ENCODE measurements at places on chromosomes 16 and 17.

DNA sequence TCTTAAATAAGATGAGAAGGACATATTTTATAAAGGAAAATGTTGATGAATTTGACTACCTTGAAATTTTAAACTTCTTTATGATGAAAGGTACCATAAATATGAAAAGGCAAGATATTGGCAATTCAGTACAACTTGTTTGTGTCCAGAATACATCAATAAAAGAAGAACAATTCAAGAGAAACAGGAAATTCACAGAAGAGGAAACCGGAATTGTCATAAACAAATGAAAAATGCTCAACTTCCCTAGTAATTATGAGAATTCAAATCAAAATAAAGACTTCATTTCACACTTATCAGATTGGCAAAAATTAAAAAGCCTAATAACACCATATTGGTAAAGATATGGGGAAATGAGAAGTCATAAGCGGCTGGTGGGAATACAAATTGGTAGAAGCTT, 54.3 kb downstream of the WSB1 start:
- DNase-seq, result no peak

- no peak for DNase-seq
Observed at GRCh38 chr17:37833237-37833859, 88.5 kb upstream of the HNF1B start.

DNA sequence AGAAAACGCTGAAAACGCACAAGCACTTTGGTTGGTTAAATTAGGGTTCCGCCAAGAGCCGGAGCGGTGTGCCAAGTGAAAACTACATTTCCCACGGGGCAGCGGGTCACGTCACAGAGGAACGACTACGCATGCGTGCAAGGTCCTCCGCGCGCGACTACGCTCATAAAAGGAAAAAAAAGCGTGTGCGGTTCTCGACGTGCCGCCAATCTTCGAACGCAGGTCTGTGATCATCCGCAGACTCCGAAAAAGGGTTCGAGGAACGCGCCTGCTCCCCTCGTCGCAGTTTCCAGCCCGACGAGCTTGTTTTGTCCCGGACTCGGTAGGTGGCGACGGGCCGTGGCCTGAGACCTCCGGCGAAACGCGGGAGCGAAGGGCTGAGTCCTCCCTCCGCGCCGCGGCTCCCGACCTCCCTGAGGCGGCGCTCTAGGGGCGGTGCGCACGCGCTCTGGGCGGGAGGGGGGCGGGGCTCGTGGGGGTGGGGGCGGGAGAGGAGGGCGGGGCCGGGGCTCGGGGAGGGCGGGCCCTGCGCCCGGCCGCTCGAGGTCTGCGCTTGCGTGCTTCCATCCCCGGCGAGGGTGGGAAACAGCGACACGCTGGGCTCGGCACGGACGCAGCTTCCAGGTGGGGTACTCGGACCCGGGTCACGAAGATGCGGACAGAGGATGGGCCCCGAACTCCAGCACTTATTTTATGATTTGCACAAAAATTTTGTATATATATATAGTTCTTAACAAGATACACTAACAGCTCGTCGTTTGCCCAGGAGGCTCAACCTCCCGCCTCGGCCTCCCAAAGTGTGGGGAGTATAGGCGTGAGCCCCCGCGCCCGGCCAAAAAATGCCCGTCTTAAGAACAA, at the start of gene SGF29:
Gene SGF29, plus strand, starts transcription at position 145 of the 858 bp plus-strand sequence. CDS start 27,150 bp downstream, outside the sequence.
- peak; percentile 89 for DNase-seq

DNA sequence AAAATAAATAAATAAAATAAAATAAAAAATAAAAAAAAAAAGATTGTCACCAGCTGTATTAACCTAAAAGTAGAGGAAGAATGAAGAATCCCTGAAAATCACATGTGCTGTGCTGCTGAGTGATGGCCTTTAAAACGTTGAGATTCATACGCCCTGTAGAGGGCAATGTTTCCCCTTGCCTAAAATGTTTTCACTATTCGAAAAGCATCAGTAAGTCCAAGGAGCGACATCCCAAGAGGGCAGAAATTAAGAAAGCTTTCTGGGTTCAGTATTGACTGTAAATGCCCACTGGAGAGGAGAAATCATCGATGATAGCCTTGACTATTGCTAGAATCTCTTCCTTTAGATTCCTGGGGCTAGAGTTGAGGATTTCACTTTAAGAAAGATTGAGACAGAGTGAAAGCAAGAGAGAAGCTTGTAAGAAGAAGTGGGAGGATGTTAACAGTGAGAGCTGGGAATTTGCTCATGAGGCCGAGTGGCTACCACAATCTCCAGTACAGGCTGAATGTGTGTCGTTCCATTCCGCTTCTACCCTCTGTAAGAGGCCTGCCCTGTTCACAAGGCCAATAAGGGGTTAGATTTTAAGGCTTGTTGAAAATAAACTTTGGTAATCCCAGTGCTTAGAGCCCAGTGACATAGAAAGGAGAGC, 170.8 kb upstream of the FAM20A start:
- no peak for DNase-seq

DNA sequence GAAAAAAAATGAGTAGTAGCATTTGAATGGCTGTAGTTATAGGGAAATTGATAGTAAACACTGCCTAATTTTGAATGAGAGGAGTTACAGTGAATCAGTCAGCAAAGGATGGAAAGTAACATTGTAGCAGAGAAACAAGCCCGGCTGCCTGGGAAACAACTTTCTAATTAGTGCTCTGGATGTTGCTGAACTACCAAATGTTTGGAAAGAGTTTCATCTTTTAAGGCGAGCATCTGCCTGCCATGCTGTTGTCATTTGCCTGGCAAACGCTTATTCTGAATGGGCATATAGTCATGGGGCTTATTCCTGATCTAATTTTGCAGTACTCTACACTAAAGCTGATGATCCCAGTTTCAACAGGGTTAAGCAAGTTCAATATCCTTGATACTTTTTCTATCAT, 138.6 kb downstream of the CDH11 start:
- DNase-seq, result no peak

- no peak for DNase-seq
Observed at GRCh38 chr17:80248001-80248893, 12.4 kb upstream of the RNF213 start.

DNA sequence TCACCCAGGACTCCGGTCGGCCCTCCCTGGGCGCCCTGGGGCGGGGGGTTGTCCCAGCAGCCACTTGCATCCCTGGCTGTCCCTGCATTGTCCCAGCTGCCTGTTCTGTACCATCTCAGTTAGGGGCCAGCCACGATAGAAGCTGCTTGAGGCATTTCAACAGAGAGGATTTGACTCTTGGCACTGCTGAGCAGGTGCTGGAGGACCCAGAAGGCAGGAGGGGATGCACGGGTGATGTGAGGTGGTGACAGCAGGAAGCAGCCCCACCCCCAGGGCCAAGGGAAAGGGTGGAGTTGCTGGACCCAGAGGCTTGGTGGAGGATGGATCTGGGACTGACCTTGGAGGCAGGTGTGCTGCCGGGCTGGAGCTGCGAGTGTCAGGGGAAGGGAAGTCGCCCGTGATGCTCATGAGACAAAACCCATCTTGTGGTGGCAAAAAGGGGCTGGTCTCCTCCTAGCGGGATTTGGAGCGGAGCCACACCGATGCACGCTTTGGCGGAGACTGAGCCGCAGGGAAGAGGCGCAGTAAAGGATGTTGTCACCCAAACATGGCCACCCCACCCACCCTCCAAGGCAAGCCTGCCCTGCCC, 188.0 kb upstream of the GSE1 start:
- DNase-seq, result no peak

- no peak for DNase-seq
Observed at GRCh38 chr17:4394208-4395110, 28.0 kb upstream of the UBE2G1 start.

GRCh38 chr16:12340151-12340733, 363.7 kb downstream of the SNX29 start:
- peak; percentile 4 for DNase-seq

DNA sequence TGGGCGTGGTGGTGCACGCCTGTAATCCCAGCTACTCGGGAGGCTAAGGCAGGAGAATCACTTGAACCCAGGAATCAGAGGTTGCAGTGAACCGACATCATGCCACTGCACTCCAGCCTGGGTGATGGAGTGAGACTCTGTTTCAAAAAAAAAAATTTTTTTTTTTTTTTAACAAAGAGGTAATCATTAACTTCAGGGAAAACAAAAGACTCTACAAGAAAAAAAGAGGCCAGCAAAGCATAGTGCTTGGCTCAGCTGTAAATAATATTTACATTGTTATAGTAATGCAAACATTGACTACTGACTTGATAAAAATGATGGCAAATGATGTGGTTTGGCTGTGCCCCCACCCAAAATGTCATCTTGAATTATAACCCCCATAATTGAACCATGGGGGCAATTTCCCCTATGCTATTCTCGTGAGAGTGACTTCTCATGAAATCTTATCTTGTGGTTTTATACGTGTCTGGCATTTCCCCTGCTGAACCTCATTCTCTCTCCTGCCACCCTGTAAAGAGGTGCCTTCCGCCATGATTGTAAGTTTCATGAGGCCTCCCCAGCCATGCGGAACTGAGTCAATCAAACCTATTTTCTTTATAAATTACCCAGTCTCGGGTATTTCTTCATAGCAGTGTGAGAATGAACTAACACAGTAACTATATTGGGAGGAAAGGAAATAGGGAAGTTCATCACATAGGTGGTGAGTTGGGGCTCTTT, 12.7 kb upstream of the SSTR2 start:
- DNase-seq, result no peak

GRCh38 chr16:88279998-88280397, 102.8 kb upstream of the ZNF469 start:
- no peak for DNase-seq

- DNase-seq, result no peak
Observed at GRCh38 chr16:50229149-50229726, 37.1 kb upstream of the ADCY7 start.

DNA sequence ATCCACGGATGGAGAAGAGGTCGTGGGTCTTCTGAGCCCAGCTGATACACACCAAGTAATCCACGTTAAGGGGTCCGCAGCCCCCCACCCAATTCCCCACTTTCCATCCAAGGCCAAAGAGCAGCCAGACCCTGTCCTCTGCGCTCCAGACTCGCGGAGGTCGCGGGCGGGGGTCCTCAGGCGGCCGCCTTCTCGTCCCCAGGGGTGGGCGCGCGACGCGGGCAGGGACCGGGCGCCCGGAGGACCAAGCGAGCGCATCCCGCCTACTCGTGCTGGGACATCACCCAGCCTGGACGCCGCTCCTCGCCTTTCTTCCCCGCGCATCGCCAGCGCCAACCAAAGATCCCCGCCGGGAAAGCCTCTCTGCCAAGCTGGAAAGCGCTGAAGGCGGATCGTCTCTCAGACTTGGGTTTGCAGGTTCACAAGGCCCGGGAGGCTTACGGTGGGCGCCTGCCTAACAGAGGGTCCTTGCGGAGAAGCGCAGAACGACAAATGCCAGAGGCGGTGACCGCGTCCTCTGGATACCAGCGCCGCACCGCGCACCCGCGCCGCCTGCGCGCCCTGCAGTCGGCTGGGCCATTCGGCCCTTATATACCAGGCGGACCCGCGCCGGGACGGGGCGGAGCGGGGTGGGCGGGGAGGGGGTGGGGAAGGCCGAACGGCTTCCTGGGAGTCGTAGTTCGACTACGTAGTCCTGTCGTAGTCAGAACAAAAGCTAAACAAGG, 471.6 kb downstream of the SOX9 start:
- DNase-seq, result peak; percentile 14

DNA sequence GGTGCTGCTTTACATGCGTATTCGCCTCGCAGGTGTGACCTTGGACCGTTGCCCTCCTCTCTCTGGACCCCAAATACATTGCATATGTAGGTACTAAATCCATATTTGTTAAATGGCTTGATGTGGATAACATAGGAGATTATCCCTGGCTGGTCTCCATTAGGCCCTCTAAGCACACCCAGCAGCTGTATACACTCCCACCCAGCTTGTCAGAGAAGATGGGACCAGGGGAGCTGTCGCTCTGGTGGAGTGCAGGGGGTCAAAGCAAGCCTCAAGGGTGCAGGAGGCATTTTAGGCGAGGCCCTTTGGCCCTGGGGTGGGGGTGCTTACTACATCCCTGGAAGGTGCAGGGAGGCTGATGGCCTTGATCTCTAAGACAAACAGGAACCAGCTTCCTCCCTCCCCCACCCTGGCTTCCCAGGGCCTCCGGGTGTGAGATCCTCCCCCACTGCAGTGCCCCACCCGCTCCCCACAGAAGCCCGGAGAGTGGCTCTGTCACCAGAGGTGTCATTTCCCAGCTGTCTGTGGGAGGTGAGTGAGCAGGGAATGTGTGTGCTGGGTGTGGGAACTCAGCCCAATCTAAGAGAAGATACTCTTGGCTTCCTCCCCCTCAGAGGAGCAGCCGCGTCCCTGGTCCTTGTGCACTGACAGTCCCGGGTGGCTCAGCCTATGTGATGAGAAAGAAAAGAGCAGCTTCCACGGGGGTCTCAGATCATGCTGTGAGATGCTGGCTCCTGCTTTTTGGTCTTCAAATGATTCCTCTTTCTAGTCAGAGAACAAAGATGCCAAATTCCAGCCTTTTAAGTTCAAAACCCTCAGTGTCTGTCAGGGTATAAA, 1.4 kb upstream of the VAMP2 start:
- no peak for DNase-seq

DNA sequence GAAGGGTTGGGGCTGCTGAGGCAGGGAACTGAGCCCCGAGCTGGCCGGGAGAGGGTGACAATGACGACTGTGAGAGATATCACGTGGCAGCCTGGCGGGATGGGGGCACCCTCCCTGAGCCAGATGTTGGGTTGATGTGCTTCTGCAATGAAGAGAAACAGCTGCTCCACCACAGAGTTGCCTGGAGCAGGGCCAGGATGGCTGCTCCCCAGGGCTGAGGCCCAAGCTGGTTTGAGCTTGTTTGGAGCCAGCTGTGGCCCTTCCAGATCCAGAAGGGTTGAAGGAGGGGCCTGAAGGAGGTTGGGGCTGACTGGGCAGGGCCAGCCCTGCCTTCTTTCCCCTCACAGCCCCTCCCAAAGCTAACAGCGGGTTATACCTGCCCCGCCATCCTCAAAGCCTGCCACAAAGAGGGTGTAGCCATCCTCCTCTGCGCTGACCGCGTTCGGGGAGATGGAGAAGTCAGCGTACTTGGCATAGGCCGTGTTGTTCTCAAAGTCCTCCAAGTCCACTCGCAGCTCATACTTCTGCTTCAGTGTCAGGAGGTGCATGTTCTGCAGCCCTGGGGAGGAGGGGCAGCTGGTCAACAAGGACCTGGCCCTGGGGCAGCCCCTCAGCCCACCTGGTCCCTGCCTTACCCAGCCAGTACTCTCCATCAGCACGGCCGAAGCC, 2.1 kb downstream of the MFAP4 start:
- DNase-seq, result no peak

GRCh38 chr17:6872936-6873335, 41.4 kb upstream of the TEKT1 start:
- no peak for DNase-seq

GRCh38 chr17:43360376-43360738, 38.4 kb upstream of the ARL4D start:
- DNase-seq, result peak; percentile 37

GRCh38 chr17:64216000-64216337, 47.1 kb downstream of the TEX2 start:
- no peak for DNase-seq

Data from activated CD4-positive, alpha-beta T cell treated with anti-CD3 and anti-CD28 coated beads for 24 hours (primary cell).